ENCODE measurements at places on chromosomes 3 and 15.

DNA sequence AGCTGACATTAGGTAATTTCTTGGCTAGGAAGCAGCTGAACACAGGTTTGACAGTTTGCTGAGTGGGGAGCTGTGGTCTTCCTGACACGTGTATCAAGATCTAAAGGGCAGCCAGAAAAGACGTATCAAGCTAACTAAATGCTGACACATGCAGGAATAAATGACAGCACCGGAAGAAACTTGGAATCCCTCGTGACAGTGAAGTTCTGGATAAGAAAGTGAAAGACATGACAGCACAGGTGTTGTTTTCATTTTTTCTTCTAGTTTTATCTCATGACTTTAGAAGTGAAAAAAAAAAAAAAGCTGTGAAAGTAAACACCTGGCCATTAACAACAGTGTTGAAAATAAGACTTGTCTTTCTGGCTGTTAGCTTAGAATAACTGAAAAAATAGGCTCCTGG is 48.7 kb downstream of the FGF7 start:
- DNase-seq = no peak

GRCh38 chr15:30990446-30991254 is 778 bp downstream of the MTMR10 start:
- DNase-seq = no peak

- DNase-seq = no peak
Measured at GRCh38 chr15:79154483-79155135, 64.0 kb upstream of the RASGRF1 start.

GRCh38 chr3:151430821-151431484 is 29.9 kb downstream of the IGSF10 start:
- no peak for DNase-seq

GRCh38 chr15:95580121-95580520 is 750.4 kb upstream of the NR2F2 start:
- DNase-seq = no peak

DNA sequence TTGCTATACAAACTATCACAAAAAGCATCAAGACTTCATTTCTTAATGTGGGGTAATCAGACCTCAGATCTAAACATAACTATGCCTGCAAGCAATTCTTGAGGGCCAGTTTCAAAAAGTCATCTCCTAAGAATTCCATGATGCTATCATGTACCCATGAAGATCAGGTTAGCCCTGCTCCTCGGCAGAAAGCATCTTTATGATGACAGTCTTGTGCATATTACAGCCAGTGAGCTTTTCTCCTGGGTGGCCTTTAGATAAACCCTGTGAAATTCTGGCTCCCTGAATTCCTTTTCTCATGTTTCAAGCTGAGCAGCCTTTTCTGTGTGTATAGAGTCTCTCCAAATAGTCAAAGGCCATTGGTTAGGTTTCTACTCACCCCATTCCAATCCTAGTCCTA is 201.9 kb upstream of the MCTP2 start:
- peak; percentile 30 for DNase-seq

DNA sequence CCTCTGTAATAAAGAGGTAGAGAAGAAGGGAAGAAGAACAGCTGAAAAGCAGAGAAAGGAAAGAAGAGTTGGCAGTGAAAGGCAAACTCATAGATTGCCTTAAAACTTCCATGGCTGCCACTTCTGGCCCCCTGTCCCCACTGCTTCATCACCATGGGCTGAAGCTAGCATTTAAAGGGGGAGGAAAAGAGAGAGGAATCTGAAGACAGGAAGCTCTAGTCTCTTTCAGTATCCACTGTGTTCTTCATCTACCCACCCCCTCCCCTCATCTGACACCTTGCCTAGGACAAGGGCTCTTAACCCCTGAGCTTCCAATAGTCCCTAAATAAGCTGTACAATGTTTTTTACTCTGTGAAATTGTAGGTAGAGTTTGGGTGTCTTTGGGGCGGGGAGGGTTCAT is 60.6 kb downstream of the ALCAM start:
- no peak for DNase-seq

DNA sequence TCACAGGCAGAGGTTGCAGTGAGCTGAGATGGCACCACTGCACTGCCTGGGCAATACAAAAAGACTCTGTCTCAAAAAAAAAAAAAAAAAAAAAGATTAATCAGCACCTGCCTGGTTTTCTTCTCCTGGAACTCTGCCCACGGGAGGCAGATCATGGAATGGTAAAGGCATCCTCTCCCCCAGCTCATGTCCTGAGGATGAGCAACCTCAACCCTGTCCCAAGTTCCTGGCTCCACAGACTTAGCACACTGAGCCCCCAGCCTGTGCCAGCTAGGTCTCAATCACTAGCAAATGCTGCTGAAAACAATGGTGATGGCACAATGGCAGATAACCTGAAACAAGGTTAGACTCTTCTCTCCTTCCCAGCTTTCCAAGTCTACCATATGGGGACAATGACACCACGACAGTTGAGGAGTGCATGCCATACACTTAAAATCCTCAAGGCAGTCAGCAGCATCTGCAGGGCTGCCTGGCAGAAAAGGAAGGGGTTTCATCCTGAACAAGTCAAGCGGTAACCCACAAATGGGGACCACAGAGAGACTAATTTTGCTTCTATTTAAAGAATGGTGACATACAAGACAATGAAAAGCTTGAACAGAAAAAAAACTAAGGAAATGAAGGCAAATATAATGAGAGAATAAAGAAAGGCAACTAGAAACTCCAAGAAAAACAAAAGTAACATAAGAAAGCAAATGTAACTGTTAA is 4.8 kb downstream of the CLN6 start:
- DNase-seq = no peak

GRCh38 chr15:101193120-101193644 is 58.7 kb downstream of the CHSY1 start:
- peak; percentile 47 for DNase-seq

DNA sequence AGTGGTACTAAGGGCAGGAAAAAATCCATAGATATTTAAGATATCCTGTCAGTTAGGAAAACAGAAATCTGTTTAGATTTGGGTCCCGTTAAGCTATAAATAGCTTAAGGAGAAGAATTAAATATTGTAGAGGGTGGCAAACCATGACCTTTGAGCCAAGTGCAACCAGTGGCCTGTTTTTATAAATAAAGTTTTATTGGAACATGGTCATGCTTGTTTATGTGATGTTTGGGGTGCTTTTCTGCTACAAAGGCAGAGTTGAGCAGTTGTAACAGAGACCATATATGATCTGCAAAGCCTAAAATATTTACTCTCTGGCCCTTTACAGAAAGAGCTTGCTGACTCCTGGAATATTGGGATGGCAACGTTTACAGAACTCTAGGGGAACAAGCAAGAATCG is 66.3 kb downstream of the SQOR start:
- no peak for DNase-seq

GRCh38 chr3:139131951-139132350 is 87.3 kb upstream of the PRR23C start:
- DNase-seq = no peak

DNA sequence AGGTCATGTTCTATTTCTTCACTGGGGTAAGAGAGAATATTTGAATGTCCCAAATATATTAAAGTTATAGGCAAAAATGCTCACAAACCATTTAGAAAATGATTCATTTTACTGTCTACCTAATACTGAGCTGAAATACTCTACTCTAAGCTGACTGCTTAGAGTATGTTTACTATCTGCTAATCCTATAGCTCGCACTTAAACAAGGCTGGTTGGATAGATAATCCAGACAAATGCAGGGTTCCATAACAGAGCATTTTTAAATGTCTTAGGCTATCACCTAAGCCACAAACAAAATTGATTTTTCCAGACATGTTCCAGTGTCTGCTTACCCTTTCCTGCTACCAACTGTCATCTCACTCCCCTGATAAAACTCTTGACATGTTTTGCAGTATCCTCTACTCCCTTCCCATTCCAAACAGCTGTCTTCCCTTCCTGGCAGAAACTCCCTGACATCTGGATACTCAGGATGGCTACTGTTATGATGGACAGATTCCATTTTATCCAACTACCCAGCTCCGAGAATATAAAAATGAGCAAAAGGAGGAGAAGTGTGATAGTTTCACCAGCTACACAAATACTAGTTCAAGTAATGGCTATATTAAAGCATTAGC is 1034.7 kb downstream of the FHIT start:
- no peak for DNase-seq

- no peak for DNase-seq
Measured at GRCh38 chr15:61681038-61681418, 379.2 kb downstream of the VPS13C start.

DNA sequence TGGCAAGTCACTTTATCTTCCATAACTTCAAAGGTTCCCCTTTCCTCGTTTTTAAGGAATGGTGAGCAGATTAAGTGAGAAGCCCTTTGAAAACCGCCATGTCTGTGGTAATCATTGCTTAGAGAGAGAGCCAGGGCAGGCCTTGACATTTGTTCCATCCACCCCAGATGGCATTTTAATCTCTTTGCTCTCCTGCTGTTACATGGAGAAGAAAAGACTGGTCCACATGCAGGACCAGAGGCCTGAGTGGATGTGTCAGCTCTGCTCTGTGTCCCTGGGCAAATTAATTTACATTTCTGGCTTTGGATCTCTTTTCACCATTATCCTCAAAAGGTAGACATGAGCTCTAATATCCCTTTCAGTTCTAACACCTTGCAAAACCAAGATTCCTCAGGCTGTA is 157.3 kb upstream of the LPP start:
- no peak for DNase-seq

DNA sequence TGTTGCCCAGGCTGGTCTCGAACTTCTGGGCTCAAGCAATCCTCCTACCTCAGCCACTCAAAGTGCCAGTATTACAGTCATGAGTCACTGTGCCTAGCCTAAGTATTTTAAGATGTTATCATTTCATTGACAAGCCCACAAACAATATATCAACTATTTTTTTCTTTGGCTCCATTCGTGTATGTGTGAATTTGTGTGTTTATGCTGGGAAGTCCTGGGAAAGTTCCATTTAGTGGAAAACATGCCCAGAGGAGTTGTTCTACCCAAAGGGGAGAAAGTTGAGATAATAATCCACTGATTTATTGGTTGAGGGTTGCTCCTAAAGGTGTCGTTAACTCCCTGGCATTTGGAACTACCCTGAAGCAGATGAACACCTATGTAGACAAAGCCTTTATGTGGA is 58.8 kb downstream of the KIF9 start:
- no peak for DNase-seq
